ENCODE measurements at places on chromosomes 13 and 19.

DNA sequence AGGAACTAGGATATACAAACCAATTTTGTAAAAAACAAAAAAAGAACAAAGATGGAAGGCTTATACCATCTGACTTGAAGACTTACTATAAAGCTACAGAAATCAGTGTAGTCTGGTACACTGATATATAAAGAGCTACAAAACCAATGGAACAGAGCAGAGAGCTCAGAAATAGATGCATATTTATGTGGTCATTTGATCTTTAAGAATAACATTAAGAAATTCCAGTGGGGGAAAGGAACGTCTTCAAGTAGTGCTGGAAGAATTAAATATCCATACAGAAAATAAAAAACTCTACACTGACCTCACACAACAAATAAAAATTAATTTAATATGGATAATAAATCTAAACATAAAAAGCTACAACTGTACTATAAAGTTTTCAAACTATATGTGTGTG, 317.0 kb downstream of the ENOX1 start:
- DNase-seq: no peak

DNA sequence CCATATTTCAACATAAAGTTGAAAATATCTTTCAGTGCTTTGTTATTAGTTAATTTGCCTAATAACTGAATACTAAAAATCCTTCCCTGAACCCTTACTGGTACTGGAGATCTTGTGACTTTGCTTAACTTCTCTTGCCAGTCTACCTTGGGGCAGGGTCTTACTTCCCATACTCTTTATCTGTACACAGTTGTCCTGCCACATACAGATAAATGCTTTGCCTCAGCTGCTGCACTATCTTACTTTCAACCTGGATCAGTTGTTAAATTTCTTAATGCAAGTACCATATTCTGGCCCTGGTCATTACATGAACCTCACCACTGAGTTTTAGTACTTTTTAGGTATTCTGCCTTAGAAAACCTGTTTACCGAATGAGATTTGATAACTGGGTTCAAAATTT, 107.6 kb downstream of the PIBF1 start:
- DNase-seq: no peak

GRCh38 chr13:33058776-33059327, 42.6 kb downstream of the KL start:
- no peak for DNase-seq

DNA sequence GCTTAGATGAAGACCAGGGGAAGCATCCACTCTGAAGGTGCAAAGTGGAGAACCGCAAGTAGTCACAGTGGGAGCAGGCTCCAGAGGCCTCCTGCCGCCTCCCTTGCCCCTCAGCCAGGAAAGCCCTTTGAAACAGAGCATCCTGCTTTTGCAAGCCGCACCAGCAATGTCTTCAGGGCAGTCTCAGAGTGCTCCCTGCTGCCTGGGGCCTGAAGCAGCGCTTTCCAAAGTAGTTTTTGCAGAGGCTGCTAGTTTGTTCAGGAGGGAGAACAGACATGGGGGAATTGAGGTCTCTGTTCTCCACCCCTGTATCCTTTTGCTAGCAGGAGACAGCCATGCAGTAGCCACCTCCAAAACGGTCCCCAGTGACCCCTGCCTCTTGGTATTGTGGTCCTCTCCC, 15.8 kb upstream of the POP4 start:
- DNase-seq: no peak

DNA sequence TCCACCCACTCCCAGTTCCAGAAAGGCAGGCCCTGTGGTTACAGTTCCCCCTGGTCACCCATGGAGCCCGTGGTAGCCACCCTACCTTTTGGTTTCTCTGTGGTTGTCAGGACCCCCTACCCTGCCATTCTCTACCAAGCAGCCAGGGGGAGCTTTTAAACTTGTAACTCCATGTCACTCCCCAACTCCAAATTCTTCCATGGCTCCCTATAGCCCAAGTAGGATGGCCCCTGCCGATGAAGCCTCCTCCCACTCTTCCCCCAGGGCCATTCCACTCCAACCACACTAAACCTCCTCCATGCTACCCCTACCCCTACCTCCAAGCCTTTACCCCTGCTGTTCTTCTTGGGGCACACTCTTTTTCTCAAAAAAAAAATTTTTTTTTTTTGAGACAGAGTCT, 2.2 kb downstream of the S1PR2 start:
- DNase-seq: peak; percentile 41

DNA sequence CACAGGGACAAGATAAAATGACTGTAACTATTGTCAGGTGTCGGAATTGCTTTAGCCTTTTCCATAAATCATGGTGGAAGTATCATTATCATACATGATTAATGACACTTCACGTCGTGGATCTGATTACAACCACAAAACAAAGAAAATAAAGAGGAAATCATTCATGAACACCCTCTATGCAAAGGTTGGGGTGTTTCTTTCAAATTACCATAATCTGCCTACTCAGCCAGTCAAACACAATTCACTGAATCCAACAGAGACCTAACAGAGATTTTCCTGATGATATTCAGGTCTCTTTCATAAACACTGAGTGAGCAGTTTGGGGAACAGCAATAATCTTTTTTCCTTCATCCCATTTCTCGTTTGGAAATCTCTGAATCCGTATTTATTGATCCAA, 625.6 kb downstream of the DCT start:
- DNase-seq: no peak

DNA sequence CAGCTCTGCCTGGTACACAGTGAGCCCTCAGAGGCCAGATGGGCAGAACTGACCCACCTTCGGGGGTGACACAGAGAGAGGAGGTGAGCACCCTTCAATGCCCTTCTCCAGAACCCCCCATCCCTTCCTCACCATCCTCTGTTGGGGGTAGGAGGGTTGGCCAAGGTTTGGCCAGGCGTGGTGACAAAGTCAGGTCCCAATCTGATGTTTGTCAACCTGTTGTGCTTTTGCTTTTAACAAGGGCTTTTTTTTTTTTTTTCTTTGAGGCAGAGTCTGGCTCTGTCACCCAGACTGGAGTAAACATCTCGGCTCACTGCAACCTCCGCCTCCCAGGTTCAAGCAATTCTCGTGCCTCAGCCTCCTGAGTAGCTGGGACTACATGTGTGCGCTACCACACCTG, 7.3 kb downstream of the PTGIR start:
- no peak for DNase-seq

DNA sequence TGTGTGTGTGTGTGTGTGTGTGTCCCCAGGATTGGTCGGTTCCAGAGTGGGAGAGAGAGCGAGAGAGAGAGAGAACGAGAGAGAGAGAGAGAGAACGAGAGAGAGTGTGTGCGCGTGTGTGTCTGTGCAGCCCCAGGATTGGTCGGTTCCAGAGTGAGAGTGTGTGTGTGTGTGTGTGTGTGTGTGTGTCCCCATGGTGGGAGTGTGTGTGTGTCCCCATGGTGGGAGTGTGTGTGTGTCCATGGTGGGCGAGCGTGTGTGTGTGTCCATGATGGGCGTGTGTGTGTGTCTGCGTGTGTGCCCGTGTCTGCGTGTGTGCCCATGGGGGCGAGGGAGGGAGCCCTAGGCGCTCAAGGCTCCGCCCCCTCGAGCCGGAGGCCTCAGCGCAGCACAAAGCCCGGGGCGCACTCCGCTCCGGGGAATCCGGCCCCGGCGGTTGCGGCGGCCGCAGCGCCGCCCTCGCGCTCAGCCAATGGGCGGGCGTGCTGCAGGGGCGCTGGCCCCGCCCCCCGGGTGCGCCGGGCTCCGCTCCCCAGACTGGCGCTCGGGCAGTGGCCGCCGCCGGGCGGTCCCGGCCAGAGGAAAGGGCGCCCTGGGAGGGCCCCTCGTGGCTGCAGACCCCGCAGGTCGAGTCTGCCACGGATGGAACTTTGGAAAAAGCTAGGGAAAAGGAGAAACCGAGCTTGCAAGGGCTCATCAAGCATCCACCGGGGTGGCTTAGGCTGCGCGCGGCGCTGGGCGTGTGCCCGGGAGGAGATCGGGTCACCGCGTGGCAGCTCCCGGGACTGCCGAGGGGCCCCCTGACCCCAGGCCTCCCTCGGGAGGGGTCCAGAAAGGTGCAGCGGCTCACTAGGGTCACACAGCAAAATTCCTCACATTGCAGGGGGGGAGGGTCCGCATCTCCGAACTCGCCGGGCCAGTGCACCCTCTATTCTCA, 96.2 kb downstream of the INSR start:
- DNase-seq: peak; percentile 90

DNA sequence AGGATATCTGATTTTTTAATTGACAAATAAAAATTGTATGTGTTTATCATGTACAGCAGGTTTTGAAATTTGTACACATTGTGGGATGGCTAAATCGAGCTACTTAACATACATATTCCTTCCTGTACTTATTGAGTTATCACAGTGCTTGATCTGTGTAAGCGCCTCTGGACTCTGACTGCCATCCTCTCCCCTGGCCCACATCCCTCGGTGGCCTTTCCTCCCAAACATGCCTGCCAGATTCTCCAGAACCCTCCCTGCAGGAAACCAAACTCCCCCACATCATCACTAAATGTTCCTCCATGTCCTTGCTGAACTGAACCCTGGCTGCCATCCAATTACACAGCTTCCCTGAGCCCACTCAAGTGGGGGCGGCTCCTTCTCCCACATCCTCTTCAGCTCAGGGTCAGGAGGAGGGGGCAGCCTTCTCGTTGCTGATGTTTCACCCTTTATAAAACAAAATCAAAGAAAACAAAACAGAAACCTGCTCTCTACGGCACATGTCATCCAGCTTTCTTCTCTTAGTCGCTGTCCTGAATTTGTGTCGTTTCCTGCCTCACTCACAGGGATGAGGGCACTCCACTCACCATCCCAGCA, 97.1 kb upstream of the SPATA13 start:
- no peak for DNase-seq

DNA sequence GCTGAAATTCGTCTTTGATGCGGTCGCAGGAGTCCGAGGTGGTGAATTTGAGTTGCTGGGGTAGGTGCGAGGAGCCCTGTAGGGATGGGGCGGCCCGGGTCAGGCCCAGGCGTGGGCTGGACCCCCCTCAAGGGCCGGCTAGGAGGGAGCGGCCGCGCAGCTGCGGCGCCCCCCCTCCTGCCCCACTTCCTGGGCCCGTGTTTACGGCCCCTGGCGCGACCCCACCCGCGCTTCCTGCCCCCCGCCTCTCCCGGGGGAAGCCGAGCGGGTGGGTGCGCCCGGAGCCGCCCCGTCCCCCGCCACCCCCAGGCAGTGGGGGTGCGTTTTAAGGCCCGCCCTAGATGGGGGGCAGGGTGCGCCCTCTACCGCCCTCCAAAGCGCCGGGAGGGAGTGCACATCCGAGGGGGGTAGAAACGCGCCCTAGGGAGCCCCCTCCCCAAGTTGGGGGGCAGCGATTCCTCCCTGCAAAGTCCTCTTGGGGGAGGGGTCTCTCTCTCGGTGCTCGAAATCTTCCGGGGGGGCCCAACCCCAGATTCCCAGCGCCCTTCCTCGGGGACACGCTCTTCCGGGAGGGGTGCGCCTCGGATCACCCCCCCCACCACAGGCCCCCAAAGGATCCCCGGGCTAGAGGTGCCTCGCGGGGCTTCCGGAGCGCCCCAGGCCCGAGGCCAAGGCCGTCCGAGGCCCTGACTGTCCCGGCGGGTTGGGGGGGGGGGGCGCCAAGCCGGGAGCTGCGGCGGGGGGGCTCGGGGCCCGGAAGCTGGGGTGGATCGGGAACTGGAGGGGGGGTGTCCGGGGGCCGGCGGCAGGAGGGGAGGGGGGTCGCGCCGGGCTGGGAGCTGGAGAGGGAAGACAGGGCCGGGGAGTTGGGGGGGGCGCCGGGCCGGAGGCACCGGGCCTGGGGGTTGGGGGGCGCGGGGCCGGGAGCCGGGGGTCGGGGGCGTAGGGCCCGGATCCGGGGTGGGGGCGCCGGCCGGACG, 823 bp downstream of the TLE5 start:
- peak; percentile 72 for DNase-seq

DNA sequence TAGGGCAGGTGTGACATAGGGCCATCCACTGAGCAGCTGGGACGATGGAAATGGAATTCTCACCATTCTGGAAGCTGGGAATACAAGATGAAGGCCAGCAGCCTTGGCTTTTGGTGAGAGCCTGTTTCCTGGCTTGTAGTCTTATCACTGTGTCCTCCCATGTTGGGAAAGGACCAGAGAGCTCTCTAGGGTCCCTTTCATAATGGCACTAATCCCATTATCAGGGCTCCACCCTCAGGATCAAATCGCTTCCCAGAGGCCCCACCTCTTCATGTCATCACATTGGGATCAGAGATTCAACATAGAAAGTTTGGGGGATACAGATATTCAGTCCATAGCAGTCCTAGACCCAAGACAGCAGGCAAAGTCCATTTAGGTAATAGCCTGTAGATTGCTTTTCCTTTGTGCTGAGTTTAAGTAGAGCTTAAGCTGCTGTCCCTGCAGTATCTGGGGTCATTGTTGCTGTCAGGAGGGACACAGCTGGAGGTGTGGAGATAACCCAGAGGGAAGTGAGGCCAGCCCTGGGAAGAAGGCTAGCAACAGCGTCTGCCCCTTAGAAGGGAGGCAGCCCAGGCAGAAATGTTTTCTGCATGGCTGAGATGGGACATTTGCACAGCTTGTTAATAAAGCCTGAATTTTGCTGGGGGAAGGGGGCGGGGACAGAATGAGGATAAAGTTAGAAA, 136.5 kb upstream of the GPR12 start:
- no peak for DNase-seq

- no peak for DNase-seq
Observed at GRCh38 chr19:40642757-40643305, 41.7 kb downstream of the LTBP4 start.

- no peak for DNase-seq
Observed at GRCh38 chr13:34671137-34671536, 270.9 kb upstream of the NBEA start.

DNA sequence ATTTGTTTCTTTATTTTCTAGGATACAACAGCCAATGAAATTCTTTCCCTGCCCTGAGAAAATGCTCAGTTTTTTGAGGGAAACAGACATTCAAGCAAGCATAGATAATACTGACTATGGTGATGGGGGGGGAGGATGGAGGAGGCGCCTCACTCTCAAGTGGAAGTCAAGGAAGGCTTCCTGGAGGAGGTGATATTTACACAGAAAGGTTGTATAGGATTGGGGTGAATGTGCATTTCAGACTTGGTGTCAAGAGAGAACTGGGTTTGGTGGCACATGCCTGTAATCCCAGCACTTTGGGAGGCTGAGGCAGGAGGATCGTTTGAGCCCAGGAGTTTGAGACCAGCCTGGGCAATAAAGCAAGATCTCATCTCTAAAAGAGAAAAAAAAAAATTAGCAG, 12.2 kb upstream of the ADGRE1 start:
- no peak for DNase-seq

All from stimulated activated CD8-positive, alpha-beta memory T cell treated with anti-CD3 and anti-CD28 coated beads, Interleukin-4, amount 100 ng/mL, for 48 hours (primary cell).